ENCODE measurements at places on chromosomes 5 and 9. TPM values are rescaled to one million over a fixed set of nuclear protein-coding genes. Genes with fewer than 3 reads are reported as not detected.

GRCh38 chr5:66669862-66670195 is 73.6 kb downstream of the MAST4 start:
- no peak for DNase-seq

GRCh38 chr5:142715291-142715690 is 29.4 kb upstream of the FGF1 start:
- no peak for DNase-seq

GRCh38 chr5:27705661-27706060 is 667.3 kb upstream of the CDH9 start:
- no peak for DNase-seq

The CTNND2 gene
- 0.29 TPM for total RNA-seq

Data from stomach (tissue), 19 donors.